CD4-positive, alpha-beta memory T cell (primary cell): ENCODE measurements at places on chromosomes 3 and 15.

DNA sequence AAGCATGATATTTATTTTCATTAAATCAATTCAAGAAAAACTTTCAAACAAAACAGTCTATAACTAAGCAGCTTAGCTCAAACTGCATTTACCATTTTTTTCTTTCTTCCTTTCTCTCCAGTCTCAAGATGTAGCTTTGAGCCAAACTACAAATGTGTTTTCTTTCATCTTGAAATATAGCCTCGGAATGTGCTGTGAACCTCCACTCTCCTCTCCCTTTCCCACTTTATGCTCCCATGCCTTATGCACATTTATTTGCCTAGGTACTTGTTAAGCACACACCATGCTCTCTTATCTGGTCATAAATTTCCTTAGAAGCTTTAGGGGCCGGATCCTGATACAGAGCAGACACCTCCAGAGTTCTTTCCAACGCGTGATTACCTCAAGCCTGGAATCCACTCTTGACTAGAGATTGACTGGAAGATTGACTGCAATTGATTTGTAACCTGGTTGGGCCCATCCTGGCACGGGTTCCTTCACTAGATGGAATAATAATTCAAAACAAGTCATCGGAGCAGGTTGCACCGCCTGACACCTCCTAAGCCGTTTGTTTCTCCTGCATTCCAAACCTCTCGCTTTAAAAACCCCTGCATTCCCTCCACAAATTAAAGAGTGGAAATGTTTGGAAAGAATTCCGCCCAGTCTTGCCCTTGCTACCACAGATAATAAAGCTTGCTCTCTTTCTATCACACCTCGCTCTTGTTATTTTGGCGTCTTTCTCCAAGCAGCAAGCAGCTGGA lies 344.7 kb downstream of the CHL1 start:
- DNase-seq, result no peak

DNA sequence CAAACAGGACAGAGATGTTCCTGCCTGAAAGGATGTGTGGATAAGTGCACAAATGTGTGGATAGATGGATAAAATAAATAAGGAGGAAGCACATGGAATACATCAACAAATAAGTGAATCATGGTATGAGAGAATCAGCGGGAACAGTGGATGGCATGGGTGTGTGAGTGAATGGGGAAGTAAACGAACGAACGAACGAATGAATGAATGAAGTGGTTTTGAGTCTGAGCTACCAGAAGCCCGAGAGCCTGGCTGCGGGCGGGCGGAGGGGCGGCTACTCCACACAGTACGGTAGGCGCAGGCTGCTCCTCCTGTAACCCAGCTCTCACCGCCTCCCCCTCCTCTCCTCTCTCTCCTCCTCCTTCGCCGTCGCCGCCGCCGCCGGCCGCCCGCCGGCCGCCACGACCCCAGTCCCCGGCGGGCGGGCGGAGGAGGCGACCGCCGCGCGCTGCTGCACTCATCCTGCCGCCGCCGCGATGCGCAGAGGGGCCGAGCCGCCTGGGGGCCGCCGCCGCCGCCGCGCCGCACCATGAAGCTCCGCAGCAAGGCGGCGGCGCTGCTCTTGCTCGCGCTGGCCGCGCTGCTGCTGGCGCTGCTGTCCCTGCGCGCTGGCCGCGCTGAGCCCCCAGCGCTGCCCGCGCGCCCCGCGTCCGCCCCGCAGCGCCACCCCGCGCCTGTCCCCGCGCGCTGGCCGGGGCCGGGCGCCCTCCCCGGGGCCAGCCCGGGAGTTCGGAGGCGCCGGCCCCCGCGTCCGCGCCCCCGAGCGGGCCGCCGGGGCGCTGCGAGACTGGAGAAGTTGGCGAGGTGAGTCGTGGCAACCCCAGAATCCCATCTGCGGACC lies at the start of gene GXYLT2:
Gene GXYLT2 (plus strand): TSS at position 342 of the 841 bp plus-strand sequence. CDS start 188 bp downstream, at position 530.
- peak; percentile 3 for DNase-seq

DNA sequence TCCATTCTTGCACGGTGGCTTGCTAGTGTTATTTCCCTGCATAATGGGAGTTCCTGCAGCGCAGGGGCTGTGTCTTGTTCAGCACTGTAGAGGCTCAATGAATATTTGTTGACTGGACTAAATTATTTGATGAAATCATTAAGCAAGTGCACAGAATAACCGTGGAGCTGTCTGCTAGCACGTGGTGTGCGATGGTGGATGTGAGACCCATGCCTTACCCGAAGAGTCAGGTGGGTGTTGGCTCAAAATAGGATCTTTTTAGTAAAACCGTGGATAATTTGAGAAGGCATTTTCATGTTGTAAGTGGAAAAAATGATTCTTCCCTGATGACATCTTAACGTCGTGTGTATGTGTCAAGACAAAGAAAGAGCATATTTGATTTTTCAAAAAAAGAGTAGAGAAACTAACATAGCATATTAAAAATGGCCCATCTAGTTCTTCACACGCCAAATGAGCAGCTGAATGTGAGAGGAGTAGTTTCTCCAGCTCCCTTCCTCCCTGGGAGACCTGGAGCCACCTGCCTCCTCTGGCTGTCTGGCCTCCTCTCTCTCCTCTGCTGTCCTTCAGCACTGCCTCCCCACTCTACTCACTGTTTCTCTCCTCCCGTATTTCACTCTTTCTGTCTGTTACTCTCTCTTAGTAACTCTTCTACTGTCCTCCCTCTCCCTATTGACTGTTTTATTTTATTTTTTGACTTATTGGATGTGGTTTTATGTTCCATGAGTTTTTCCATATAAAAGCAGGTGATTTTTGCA lies 6.3 kb downstream of the FAM81A start:
- DNase-seq, result no peak

DNA sequence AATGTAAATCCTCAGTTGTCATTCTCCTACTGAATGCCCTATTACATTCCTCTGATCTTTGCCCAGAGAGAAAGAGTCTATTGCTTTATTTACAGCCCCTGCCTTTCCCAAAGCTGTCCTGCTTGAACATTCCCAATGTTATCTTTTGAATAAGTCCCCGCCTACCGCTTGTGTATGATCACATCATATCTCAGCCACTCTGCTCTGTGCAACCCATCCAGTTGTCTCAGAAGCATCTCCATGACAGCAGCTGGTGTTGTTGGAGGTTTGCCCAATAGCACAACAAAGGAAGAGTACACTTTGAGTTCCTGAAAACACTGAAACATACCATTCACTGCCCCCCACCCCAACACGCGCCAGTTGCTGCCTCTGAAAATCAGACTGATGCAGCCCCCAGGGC lies 22.0 kb upstream of the FAM3D start:
- DNase-seq, result no peak

GRCh38 chr3:3227640-3228039 lies 48.1 kb upstream of the CRBN start:
- DNase-seq, result no peak

GRCh38 chr3:139827833-139828232 lies 107.2 kb upstream of the CLSTN2 start:
- DNase-seq, result no peak

DNA sequence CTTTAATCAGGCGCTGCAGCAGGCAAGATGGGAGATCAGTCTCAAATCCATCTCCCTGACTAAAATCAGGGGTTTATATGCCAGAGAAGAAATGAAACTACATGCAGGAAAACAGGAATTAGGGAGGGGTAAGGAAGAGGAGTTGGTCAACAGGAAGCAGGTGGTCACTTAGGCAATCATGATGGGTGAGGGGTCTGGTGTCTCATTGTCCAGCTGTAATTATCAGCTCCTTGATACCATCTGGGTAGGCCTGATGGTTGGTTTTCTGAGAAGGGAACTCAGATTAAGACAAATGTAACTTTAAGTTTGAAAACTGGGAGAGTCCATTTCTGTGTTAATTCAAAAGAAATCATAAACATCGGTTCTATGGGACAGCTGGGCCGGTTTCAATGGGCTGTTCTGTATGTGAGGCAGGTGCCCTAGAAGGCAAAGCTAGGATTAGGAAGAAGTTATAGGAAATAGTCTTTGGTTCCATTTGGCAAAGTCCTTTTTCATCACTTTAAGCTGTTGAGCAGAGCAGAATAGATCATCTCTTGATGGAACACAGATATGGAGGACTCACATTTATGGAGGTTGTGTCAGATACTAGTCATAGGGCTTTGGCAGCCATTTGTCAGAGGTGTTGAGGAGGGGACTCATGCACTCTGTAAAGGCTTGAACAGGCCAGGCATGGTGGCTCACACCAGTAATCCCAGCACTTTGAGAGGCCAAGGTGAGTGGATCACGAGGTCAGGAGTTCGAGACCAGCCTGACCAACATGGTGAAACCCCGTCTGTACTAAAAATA lies 149.4 kb downstream of the VGLL4 start:
- no peak for DNase-seq

DNA sequence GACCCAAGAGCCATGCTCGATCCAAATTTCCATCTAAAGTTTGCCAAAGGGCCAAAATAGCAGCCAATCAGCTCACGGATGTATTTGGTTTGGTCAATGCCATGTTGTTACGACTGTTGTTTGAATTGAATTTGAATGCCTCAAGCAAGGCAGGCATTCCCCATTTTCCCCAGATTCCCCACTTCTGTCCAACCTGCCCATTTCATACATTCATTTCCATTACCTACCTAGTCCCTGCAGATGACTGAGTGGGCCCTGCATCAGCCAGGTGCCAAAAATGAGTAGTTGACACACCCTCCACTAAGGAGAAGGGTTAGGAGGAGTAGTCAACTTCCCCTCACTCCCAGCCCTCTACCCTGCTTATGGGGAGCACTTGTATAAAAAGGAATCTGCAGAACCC lies 51.7 kb downstream of the ANXA2 start:
- DNase-seq, result no peak

DNA sequence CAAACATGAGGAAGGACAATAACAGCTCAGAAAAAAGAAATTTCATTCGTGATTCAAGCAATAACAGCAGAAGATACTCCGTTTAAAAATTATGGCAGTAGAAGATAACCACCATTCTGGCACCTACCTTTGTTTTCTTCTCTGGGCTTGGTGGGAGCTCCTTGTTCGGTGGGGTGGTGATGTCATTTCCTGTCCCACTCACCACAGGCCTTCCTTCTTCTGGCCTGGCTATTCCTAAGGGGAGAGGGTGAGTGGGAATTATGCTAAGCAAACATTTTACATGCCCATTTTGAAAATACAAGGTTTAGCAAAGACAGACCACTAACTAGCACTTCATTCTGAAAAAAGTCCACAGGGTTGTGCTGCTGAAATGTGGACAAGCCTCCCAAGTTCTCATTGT lies 74.4 kb downstream of the DHX30 start:
- no peak for DNase-seq

GRCh38 chr3:123663977-123664376 lies 79.1 kb upstream of the HACD2 start:
- DNase-seq, result no peak

GRCh38 chr15:93943586-93943985 lies 287.8 kb upstream of the MCTP2 start:
- no peak for DNase-seq

- DNase-seq, result peak; percentile 23
Observed at GRCh38 chr3:4722103-4722502, 229.0 kb downstream of the ITPR1 start.

- DNase-seq, result no peak
Observed at GRCh38 chr3:71873093-71873611, 88.2 kb upstream of the PROK2 start.

DNA sequence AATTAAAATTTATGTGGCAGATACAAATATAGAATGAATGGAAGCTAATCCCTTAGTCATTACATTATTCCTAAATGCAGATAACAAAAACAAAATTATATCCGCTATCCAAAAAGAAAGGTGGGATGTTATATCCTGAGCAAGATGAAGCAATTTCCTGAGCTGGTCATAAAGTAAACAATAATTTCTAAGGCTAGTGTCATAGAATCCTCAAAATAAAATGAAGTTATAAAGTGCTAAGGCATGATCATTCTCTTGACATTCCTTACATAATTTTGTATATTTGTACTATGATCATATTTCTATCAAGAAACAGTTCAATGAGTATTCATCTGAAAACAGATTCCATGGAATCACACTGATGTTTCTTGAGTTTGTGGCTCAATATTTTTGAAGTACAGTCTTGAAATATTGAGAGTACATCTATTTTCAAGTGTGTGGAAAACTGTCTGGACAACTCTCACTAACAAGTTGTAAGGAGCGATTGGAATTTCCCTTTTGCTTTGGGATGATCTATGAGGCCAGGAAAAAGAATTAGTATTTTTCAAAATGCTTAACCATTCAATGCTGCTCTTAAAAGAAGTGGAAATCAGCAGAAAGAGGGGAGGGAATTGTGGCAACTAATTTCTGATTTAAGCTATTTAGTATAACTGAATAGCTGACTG lies 92.4 kb downstream of the ABI3BP start:
- no peak for DNase-seq

- DNase-seq, result no peak
Observed at GRCh38 chr3:140250010-140250855, 315.2 kb downstream of the CLSTN2 start.

GRCh38 chr3:7307410-7307809 lies 446.5 kb downstream of the GRM7 start:
- DNase-seq, result no peak

- no peak for DNase-seq
Observed at GRCh38 chr3:141940194-141940776, 63.8 kb downstream of the ATP1B3 start.

DNA sequence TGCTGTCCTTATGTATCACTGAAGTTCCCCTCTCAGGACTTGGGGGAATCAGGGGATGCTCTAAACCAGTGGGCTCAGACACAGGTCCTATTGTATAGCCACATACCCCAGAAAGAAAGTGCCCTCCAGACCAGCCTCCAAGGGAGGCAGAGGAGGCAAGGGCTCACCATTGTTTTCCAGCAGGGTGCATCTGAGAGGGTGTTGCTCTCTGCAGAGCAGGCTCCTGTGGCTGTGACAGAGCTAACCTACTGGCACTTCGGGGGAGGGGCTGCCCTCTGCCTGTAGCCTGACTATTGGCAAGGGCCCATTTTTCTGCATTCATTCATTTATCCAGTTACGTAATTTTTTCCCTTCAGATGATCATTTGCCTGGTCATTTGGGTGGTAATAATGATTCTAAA lies 39.9 kb downstream of the EEFSEC start:
- DNase-seq, result no peak

GRCh38 chr3:139340784-139341183 lies 3.0 kb upstream of the MRPS22 start:
- DNase-seq, result no peak

DNA sequence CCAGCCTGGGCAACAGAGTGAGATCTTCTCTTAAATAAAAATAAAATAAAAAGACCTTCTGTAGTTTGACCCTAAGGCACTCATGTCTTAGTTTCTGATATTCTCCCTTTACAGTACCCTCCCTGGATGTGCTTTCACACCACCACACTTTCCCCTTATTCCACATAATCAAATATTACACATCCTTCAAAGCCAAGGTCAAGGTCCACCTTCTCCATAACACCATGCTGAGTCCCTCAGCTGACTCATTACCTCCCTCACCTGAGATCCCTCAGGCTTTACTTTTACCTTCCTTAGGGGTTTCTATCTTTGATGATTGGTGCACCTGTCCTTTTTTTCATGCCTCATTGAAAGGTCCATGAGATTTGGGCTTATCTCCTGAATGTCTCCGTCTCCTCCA lies 25.5 kb upstream of the MNS1 start:
- no peak for DNase-seq

GRCh38 chr3:98680723-98681122 lies 82.4 kb upstream of the ST3GAL6 start:
- DNase-seq, result no peak

DNA sequence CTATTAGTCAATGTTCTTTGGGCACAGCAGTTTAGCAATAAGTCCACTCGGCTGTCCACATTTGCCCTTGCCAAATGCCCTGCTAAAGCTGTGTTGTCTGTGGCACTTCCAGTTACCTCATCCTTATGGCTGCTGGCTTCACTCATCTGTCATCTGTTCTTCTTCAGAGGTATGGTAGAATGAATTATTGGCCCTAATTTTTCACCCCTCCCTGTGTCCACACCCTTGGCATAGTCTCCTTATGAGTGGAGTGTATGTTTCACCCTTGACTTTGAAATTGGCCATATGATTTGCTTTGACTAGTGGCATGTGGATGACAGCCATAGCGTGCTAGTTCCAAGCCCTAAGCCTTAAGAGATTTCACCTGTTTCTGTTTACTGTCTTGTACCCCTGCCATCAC lies 72.1 kb upstream of the EPHB1 start:
- DNase-seq, result no peak
